ENCODE measurements at places on chromosomes 1 and 21.

DNA sequence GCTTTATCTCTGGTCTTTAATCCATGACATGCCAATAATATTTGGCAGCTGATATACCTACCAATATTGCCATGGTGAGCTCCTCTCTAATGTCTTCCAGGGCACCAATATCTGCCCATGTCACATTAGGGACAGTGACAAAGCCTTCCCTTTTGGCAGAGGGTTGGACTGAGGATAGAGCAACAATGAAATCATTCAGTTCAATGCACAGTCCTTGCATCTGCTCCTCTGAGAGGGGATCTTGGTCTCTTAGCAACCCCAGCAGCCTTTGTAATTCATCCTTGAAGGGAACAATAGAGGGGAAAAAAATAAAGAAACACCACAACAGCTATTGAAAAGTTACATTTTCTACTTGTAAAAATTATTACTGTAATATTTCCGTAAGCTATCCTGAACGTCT lies 42.3 kb downstream of the NVL start:
- no peak for DNase-seq

DNA sequence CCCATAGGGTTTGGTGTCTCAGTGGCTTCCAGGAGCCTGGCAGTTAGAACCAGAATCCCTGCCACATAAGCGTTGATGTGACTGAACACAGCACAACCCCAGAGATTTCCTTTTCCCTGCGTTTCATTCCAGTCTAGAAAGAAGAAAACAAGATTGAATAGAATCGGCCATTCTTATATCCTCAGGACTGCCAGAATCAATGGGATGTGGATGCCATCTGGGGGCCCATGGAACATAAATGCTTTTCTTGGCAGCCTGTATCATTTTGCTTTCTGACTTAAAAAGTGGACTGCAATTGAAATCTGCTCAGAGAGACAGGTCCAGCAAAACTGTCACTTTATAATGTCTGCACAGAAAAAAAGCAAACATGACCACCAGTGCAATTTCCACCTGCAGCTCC lies 80.3 kb downstream of the DISC1 start:
- DNase-seq = no peak

DNA sequence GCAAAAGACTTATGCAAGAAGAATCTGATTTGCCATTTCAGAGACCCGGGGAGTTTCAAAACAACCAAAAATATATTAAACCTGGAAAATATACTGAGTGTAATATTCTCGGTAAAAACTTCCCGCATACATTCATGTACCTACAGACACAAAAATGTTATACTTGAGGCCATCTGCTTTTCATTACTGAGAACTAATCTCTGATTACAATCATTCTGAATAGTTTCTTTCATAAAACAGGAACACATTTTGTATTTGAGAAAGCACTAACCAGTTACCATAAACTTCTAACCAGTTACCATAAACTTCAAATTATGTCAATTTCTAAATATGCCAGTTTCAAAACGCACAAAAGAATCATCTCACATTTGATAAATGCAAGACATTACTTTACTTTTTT lies 7.8 kb downstream of the ZNHIT6 start:
- DNase-seq = no peak

GRCh38 chr1:231850786-231851185 lies 224.2 kb downstream of the DISC1 start:
- no peak for DNase-seq

DNA sequence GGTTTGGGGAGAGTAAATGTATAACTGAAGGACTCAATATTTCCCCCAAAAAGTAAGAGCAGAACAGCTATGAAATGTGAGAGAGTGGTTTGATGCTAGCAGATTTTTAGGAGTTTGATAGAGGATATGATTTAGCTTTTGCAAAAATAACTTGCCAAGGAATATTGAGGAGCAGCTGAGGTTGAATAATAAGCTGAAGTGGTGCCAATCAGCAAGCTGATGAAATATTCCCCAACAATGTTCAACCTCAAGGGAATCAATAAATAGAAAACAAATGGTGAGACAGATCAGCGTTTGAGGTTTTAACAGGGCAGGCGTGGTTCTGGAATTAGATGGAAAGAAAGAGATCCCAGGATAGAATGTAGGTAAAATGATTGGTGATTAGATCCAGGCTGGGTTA lies 413.4 kb upstream of the ADAMTS5 start:
- no peak for DNase-seq

DNA sequence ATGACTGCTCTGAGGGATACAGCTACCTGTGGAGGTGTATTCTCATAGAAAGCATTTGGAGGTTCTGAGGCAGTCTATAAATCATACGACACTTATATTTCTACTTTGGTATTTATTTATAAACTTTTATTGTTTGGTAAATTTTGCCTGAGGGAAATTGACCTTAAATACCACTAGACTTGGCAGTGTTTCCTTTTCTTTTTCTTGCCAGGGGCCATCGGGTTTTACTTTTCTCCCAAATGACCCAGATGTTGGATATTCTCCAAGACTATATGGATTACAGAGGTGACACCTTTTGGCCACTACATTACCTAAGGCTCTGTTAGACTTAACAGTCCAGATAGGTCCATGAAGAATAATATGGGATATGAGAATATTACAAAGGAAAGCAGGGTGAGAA lies 28.2 kb downstream of the CHD1L start:
- no peak for DNase-seq

Measured in CD4-positive, alpha-beta T cell treated with Interleukin-15 for 4 hours (primary cell).